ENCODE measurements at places on chromosomes 11 and 22.
A peak's percentile ranks its signal among the peaks of the same experiment; 100 is the strongest.

- no peak for DNase-seq
These were observed 174.7 kb downstream of the TBC1D22A start for GRCh38 chr22:46937185-46937584.

- DNase-seq = no peak
These were observed 48.3 kb upstream of the SYT13 start for GRCh38 chr11:45334410-45334809.

- no peak for DNase-seq
These were observed 80.9 kb downstream of the PLEKHA7 start for GRCh38 chr11:16933291-16933690.

DNA sequence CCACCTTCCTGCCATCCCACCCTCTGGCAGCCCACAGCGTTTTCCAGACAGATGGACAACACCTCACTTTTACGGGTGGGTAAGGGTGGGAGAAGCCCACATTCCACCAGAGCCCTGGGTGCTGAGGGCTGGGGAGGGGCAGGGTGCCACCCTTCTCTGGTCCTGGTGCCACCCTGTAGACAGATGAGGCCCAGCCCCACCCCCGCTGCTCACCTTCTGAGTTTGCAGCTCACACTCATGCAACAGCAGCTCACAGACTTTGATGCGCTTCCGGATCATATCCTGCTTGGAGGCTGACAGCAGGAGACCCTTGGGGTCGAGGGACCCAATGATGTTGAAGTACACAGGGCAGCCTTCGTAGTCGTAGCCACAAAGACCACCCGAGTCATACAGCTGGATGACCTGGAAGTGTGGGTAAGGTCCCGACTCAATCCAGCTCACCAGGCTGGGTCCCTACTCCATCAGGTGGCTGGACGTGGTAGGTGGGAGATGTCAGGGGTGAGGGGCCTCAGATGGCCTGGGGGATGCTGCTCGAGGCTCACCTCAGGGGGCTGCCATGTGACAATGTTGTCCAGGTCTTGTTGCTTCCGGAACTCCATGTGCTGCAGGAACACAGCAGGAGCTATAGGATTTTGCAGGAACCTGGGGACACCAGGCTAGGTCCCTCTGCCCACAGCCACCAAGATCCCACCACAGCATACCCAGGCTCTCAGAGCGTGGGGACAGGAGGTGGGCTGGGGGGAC lies 10.3 kb downstream of the SEC14L4 start:
- DNase-seq = no peak

DNA sequence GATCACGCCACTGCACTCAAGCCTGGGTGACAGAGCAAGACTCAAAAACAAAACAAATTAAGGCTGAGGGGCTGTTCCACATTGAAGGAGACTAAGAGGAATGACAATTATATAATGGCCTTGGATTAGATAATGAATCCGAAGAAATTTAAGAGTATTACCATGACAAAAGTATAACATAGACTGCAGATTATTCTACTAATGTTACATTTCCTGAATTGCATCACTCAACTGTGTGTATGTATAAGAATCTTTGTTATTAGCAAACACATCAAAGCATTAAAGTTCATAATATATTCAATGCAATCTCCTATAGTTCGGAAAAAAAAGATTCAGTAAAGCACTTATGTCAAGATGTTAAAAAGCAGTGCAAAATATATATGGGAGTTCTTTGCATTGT lies 27.5 kb downstream of the CSTF3 start:
- no peak for DNase-seq

DNA sequence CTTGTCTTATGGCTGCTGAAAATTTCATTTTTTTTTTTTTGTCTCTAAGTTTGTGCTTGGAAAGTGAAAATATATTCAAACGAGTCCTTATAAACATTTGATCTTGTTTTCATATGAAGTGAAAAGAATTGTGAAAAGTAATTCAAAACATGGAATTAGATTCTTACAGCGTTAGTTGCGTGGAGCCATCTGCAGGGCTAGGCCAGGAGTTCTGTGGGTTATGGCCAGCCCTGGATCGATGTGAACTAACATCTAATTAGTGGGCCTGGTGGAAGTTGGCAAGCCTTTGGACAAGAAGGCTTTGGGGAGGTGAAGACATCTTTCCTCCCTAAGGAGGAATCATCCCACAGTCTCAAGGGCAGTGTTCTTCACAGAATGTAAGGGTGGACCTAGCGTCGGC lies 37.2 kb downstream of the PARVA start:
- DNase-seq = no peak

- DNase-seq = no peak
These were observed 16.9 kb downstream of the SAAL1 start for GRCh38 chr11:18088966-18089365.

DNA sequence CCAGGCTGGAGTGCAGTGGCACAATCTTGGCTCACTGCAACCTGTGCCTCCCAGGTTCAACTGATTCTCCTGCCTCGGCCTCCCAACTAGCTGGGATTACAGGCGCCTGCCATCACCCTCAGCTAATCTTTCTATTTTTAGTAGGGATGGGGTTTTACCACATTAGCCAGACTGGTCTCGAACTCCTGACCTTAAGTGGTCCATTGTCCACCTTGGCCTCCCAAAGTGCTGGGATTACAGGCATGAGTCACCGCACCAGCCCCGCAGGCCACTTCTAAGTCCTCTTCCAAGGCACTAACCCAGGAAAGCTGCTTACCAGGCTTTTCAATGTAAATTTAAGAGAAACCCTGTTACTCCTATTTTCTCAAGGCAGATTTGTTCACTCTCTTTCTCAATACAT lies 50.4 kb downstream of the DENND5A start:
- DNase-seq = no peak

DNA sequence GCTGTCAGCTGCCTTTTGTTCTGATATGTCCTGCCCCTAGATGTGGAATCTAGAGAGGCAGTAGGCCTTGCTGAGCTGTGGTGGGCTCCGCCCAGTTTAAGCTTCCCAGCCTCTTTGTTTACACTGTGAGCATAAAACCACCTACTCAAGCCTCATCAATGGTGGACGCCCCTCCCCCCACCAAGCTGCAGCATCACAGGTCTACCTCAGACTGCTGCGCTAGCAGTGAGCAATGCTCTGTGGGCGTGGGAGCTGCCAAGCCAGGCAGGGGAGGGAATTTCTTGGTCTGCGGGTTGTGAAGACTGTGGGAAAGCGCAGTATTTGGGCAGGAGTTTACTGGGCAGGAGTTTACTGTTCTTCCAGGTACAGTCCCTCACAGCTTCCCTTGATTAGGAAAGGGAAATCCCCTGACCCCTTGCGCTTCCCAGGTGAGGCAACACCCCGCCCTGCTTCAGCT lies 98.5 kb downstream of the SMCO4 start:
- DNase-seq = peak; percentile 89

GRCh38 chr11:95426823-95427462 lies 195.9 kb upstream of the SESN3 start:
- no peak for DNase-seq

GRCh38 chr11:1444823-1445422 lies 41.7 kb downstream of the MOB2 start:
- no peak for DNase-seq

- DNase-seq = no peak
These were observed 353.7 kb downstream of the INSC start for GRCh38 chr11:15468466-15468865.

Measured in SHP77 (cell line).